ENCODE measurements at places on chromosomes 3 and 15.

GRCh38 chr3:45887759-45888511 lies 1.6 kb downstream of the CCR9 start:
- no peak for DNase-seq

- no peak for DNase-seq
Observed at GRCh38 chr3:59963676-59964075, 913.9 kb upstream of the CFAP20DC start.

DNA sequence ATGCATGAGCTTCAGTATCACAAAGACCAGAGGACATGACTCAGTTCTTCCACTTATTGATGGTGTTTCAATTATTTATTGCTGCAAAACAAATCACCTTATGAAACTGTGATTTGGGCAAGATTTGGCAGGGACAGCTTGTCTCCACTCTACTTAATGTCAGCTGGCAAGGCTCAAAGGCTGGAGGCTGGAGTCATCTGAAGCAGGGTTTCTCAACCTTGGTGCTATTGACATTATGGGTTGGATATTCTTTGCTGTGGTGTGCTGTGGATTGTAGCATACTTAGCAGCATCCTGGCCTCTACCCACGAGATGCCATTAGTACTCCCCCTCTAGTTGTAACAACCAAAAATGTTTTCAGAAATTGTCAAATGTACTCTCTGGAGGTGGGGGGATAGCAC lies 138.8 kb upstream of the PEX5L start:
- DNase-seq, result no peak

DNA sequence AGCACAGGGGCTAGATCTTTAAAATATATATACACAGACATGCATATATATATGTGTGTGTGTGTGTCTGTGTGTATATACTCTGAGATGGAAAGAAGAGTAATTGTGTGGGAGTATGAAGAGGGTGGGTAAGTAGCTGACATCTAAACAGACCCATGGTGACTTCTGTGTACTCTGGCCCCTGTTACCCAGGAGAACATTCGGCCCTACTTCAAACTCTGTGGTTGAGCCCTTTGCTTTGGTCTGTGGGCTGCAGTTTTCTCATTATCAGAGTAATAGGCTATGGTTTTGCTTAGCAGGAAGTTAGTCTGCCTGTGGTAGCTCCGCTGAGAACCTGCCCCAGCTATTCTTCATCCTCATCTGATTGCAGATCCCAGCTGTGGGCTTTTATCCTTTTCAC lies 141.4 kb downstream of the RBPMS2 start:
- DNase-seq, result peak; percentile 23

- DNase-seq, result no peak
Observed at GRCh38 chr3:28743831-28744230, 395.2 kb upstream of the AZI2 start.

- DNase-seq, result no peak
Observed at GRCh38 chr3:149902498-149903139, 68.1 kb downstream of the PFN2 start.

- DNase-seq, result no peak
Observed at GRCh38 chr3:188643736-188644135, 489.8 kb downstream of the LPP start.

GRCh38 chr3:132231633-132232032 lies 85.6 kb upstream of the ACP3 start:
- no peak for DNase-seq

GRCh38 chr3:13495921-13496723 lies 16.0 kb downstream of the HDAC11 start:
- peak; percentile 88 for DNase-seq

DNA sequence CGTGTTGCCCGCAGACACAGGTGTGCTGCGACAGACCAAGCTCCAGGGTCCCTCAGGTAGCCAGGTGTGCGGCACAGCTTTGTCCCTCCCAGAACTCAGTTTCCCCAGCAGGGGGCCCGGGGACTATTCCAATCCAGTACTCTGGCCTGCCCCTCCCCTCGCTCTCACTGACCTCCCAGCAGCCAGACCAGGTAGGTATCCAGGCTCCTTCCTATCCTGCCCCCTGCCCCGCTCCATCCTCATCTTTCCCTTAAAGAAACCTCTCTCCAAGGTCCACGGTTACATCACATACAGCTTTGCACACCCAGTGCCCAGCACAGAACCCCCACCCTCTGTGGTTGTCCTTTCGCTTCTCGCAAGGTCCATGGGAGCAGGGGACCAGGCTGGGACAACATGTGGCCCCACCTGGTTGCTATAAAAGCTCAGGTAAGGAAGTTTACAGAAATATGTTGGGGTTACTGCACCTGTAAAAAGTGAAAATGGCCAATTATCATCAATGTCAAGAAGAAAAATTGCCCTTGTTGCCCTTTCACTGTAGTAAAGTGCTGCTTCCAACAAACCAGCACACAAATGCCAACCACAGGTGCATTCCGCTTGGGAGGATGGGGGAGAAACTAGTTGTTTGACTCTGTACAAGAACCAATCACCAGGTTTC lies 7.3 kb upstream of the CYP11A1 start:
- DNase-seq, result no peak

DNA sequence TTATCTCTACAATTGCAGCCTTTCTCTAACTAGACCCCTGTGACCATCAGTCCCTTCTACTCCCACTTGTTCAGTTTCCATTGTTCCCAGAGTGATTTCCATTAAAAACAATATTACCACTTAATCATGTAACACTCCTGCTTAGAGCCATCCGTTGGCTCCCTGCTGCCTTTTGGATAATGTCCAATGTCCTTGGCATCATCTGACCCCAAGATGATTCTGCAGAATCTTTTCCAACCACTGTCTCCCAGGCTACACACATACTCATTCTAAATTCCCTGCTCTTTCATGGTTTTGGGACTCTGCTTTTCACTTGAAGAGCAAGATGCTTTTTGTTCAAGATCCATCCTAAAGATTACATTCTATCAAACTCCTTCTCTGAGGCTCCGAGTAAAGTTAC lies 7.1 kb downstream of the KCNH8 start:
- DNase-seq, result no peak

DNA sequence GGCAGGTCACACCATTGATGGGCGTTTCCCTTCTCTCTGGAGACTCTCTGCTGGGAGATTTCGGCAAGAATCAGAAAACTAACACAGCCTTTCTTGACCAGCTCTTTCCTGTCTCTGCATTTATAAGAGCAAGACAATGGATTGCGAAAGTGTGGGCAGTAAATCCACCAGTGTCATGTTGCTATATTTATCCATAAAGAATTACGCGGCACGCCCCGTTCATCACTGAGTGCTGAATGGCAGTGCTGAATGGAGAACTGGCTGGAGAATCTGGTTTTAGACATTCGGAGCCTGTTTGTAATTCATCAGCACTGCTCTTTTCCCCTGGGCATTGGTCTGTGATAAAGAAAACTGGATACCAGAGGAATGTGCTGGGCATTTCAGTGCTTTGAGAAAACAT lies 2.0 kb upstream of the CEMIP start:
- DNase-seq, result no peak

DNA sequence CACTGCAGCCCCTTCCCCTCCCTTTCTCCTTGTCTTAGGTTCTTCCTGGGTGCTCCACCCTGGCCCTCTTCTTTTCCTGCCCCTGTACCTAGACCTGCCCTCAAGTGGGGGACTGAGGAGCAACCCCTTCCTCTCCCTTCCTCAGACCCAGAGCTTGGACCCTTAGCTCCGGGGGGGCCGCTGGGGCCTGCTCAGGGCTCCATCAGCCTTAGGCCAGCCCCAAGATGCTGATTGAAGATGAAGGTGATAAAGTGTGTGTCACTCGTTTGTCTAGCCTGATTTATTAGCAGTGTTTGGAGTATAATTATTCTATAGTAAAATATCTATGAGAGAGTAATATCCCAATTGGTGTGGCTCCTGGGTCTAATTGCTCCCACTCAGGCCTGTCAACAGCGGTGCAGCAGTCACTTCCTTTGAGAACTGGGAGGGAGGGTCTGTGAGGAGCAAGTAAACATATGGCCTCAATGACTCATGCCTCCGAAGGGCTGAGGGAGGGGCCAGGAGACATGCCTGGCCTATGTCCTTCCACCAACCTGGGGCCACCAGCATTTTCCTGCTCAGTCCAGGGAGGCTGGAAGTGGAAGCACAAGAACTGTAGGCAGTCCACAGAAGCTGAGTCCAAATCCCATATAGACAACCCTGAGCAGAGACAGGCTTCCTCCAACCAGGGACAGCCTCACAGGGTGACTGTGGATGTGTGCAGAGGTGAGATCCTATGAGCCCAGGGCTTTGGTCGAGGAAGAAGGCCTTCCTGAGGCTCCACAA lies 123.2 kb downstream of the DNAJB8 start:
- peak; percentile 83 for DNase-seq

DNA sequence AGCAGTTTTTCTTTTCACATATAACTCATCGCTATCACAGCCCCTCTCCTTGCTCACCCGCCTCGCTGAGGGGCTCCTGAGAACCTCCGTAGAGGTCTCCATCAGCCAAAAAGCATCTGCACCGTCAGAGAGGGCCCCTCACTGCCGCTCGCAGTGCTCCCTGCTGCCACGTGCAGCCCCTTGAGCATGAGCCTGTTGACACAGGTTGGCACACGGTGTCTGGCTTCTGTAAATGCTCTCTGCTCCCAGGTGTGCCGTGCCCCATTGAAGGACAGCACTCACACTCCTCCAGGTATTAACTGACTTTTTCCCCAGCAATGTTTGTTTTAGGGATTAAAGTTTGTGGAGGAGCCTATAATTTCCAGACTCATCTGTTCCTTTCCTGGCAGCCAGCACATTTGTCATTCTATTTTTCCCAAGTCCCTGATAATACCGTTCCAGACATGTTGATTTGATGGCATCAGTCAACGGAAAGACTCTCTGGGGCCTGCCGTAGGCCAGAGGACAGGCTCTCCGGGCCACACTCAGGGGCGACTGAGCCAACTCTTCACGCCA lies 2.1 kb upstream of the FURIN start:
- no peak for DNase-seq

DNA sequence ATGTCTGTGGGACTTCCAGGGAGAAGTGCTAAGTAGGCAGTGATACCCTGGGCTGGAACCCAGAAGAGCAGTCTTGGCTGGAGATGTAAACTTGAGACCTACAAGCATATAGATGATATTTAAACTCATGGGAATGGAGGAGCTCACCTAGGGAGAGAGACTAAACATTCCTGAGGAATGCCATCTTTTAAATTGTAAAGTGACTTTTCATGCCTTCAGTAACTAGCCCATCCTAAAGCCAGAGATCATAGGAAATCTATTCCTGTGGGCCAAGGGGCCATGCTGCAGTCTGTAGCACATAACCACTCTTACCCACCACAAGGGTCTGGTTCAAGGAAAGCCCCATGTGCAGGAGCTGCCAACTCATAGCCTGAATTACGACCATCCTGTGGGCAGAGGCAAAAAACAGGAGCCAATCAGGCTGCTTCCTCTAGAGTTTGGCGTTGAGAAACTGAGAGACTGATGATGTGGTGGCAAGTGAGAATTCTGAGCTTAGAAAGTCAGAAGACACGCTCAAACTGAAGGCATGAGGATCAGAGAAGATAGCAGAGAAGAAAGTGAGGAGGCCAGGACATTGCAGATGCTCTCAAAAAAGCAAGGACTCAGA lies 37.5 kb downstream of the CTDSPL start:
- no peak for DNase-seq

GRCh38 chr3:50623840-50624474 lies 7.0 kb downstream of the MAPKAPK3 start:
- DNase-seq, result no peak

GRCh38 chr15:27820232-27820631 lies 278.9 kb downstream of the OCA2 start:
- no peak for DNase-seq

DNA sequence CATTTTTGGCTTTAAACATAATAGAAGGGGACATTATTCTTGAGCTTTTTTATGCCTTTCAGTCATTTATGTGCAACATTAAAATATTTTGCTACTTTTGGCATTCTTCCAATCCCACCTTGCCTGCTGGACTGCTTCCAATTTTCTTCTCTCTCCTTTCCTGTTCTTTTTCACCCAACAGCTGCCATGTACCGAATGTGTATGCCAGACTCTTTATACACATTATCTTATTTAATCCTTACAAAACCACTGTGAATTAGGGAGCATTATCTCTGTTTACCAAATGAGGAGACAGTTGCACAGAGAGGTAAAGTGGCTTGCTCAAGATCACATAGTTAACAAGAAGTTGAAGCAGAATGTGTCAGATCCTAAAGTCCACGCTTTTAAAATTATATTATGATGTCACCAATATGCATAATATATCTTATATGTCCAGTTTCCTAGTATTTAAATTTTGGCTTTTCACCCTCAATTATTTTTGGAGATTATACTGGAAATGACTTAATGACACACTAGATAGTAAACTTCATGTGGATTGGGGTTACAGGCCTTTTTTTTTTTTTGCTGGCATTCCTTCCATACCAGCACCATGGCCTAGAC lies 231.5 kb downstream of the THRB start:
- DNase-seq, result no peak

DNA sequence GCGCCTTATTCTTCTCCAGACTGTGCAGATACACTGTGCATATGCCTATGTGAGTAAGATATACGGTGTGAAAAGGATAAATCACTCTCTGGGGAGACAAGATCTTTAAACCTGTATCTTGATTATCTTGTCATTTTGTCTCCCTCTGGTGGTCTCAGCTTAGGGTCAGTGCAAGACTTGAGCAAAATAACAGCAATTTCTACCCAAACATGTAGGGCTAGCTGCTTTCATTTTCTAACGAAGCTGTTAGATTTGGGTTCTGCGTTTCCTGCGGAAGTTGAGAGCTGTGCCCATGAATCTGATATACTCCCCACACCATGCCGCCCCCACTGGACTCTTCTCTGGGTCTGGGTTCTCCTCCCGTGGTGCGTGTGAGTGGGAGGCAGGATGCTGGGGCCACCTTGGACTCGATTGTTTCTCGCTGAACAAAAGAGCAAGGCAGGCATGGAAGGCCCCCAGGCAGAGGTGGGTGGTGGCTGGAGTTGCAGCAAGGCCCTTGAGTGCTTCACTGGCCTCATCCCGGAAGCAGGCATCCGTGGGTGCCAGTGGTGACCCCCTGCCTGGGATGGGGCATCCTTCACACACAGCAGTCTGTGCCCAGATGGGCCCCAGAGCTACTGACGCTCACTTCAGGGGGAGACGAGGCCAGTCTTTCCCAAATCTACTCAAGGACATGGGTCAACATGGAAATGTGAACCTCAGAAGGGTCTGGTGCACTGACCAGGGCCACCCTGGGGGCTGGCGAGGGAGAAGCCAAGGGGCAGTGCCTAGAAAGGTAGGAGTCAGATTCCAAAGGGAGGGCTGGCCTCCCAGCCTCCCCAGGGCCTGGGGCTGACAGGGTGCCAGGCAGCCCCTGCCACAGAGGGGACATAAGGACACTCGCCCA lies 179.6 kb downstream of the NSMCE3 start:
- DNase-seq, result no peak
